ENCODE measurements at places on chromosomes 6 and 20. TPM values are rescaled to one million over a fixed set of nuclear protein-coding genes. Genes with fewer than 3 reads are reported as not detected.

Gene TTPAL
- 5.2 TPM for total RNA-seq

Gene SNAP25
- total RNA-seq = 0.15 TPM

Gene AIG1
- 16.6 TPM for total RNA-seq

Gene TFAP2C
- total RNA-seq = not detected

Gene LAMA4
- 307 TPM for total RNA-seq

Gene CPNE5
- 4.6 TPM for total RNA-seq

Gene TCF21
- total RNA-seq = 0.15 TPM

Gene FRMD1
- under 0.01 TPM for total RNA-seq

Gene TMEM74B
- 0.32 TPM for total RNA-seq

Gene OR2H1
- not detected for total RNA-seq

All from epithelial cell of umbilical artery (primary cell).